Activated naive CD4-positive, alpha-beta T cell treated with anti-CD3 and anti-CD28 coated beads, Interleukin-2, amount 50 U/mL, for 72 hours (primary cell): ENCODE measurements at places on chromosomes 13 and 19.

- DNase-seq = no peak
These were observed 840 bp upstream of the CCNA1 start for GRCh38 chr13:36431204-36432105.

- no peak for DNase-seq
These were observed 61.9 kb downstream of the TNFRSF19 start for GRCh38 chr13:23632048-23632582.

DNA sequence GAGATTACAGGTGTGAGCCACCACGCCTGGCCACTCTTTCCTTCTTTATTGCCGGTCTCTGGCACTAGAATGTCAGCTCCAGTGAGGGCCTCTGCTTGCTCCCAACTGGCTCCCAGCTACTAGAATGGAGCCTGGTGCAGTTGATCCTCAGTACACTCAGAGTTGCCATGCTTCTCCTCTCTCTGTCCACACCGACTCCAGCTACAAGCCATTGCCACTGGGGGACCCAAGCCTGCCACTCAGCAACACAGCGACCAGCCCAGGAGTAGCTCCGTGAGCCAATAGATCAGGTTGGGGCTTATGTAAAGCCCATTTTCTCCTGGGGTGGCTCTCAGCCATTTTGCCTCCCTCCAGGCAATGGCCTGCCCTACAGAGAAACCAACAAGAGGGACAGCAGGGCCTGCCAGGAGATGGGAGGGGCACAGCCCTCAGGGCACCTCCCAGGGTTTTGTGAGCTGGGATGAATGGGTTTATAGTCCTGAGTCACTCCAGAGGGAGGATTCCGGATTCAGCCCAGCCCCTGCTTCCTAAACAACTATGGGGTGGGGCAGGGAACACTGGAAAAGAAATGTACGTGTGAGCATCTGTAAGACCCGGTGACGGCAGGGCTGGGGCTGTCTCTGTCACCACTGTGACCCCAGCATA is 36.5 kb downstream of the OPA3 start:
- no peak for DNase-seq

DNA sequence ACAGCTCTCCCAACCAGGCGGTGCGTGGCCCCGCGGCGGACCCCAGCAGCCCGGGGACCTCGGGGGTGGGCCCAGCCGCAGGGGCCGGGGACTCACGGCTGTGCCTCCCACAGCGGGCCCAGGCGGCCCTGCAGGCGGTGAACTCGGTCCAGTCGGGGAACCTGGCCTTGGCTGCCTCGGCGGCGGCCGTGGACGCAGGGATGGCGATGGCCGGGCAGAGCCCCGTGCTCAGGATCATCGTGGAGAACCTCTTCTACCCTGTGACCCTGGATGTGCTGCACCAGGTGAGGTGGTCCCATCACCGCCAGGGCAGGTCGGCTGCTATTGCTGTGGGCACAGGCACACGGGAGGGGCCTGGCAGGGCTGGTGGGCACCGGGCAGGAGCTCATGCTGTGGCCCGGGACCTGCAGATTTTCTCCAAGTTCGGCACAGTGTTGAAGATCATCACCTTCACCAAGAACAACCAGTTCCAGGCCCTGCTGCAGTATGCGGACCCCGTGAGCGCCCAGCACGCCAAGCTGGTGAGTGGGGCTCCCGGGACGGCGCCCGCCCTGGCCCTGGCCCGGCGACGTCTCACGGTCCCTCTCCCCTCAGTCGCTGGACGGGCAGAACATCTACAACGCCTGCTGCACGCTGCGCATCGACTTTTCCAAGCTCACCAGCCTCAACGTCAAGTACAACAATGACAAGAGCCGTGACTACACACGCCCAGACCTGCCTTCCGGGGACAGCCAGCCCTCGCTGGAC is 7.3 kb downstream of the PTBP1 start:
- DNase-seq = no peak

GRCh38 chr19:10927730-10928562 is 493 bp downstream of the YIPF2 start:
- DNase-seq = no peak

DNA sequence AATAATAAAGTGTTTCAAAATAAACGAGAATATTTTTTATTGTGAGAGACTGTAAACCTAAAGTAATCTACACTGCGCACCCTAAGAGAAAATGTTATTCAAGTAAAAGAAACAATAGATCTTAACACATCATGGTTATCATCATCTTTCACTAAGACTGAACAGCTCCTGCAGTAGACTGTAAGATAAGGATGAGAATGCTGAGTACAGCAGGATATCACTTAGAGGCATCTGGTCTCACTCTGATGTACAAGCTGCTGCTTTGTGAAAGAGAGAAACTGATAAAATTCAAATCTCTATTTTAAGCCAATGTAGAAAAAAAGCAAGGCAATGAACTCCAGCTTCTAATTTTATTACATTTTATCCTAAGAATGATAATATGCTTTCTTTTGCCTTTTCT is 261.7 kb upstream of the HTR2A start:
- DNase-seq = no peak

- DNase-seq = no peak
These were observed 146.3 kb downstream of the GGACT start for GRCh38 chr13:100442095-100442832.

DNA sequence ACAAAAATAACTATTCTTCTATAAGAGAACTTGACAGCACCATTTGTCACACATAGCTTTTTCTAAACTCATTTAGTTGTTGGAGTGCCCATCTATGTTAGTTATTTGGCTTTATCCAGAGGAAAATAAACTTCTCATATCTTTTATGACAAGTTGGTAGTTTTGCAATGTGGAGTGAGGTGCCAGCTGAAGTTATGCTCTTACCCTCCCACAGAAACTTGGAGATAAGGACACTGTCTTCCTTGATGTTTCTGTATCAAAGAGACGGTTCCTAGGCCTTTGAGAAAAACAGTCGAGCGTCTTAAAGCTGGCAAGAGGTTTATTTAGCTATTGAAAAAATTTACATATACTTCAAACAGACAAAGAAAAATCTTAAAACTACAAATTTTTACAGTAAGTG is 1079.7 kb downstream of the SLITRK1 start:
- DNase-seq = no peak

- DNase-seq = no peak
These were observed 116.2 kb upstream of the FNDC3A start for GRCh38 chr13:48859272-48860105.

DNA sequence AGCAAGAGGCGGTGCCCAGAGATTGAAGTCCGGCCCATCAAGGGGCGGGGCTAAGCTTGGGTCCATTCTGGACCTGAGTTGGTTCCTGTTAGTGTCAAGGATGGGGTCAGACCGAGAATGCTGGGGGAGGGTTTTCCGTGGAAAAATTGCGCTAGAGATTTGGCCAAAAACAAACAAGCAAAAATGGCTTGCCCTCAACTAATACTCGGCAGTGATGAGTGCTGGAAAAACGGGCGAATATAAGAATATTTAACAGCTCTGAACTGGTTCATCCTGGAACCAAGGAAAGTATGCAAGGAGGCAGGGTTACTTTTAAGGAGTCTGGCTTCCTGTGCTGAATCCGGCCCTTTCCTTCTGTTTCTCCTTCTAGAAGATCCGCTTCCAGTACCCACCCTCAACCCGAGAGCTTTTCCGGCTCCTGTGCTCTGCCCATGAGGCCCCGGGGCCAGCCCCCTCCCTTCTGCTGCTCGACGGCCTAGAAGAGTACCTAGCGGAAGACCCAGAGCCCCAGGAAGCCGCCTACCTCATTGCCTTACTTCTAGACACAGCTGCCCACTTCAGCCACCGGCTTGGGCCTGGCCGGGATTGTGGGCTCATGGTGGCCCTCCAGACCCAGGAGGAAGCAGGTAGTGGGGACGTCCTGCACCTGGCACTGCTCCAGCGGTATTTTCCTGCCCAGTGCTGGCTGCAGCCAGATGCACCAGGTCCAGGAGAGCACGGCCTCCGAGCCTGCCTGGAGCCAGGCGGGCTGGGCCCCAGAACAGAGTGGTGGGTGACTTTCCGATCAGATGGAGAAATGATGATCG is 880 bp downstream of the SWSAP1 start:
- peak; percentile 69 for DNase-seq

DNA sequence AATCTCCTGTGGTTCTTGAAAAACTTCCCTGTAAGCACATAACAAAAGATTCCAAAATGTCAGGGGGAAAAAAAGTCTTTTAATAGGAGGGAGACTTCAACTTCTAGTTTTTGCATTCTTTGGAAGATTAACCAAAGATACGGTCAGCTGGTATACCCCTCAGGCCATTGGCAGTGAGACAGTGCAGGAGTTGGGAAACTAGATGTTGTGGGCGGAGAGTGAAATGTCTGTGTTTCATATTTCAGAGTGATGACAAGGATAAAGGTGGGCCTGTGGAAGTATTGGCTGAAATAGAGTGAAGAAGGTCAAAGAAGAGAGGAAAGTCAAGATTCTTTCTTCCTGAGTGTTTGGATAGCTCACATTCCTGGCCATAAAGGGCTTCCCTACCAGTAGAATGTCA is 40.8 kb downstream of the CYP2B6 start:
- DNase-seq = no peak

DNA sequence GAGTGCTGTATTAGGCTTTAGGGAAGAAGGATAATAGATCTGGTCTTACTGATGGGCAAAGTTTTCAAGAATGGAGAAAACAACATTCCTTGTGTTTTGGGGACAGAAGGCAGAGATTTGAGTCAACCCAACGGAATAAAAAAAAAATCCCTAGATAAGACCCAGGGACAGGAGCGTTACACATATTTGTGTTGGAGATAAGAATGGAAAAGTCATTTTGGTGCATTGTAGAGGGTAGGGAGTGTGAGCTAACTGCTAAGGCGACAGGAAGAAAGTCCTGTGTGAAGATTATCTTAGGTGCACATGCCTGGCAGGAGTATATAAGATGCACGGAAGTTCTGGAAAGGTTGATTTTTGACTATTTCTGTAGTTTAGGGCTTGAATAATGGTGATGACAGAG is 450.3 kb upstream of the ARGLU1 start:
- DNase-seq = no peak

DNA sequence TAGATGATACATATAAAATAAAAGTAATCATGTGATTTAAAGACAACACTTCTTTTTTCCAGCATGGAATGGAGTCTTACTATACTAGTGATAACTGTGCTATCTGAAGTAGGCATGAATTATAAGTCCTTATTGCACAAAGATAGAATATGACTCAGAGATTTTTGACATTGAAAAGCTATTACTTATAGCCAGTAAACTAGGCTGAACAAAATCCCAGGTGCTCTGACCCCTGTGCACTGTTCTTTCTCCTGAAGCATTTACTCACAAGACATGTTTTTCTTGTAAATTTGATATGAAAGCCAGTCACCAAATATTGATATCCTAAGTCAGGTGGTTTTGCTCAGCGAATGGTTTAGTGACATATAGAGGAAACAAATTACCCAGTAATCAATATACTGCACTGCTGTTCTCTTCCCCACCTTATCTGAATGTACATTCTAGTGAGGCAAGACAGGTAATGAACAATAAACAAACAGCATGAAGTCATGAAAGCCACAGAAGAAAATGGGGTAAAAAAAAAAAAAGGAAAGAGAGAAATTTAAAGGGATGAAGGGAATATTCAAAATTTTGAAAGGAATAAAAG is 1567.0 kb upstream of the SPRY2 start:
- DNase-seq = no peak

- peak; percentile 71 for DNase-seq
These were observed 1.1 kb upstream of the LSR start for GRCh38 chr19:35247526-35248309.

DNA sequence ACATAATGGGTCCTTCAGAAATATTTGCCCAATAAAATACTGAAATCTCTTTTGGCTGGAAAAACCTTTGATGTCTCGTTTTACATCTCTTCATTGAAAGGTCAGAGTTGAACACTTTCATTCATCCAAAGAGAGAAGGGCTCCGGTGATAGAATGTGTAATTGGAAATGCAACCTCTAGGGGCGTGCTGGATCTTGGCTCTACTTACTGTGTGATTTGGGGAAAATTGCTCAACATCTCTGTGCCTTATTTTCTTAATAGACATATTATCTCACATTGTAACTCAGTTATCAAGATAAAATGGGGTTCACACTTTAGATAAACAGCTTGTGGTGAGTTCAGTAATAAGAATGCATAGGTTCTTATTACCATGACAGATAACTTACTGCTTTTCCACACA is 1444.1 kb downstream of the SLITRK5 start:
- no peak for DNase-seq

- DNase-seq = no peak
These were observed 258.3 kb downstream of the ZNF536 start for GRCh38 chr19:30630289-30631032.

DNA sequence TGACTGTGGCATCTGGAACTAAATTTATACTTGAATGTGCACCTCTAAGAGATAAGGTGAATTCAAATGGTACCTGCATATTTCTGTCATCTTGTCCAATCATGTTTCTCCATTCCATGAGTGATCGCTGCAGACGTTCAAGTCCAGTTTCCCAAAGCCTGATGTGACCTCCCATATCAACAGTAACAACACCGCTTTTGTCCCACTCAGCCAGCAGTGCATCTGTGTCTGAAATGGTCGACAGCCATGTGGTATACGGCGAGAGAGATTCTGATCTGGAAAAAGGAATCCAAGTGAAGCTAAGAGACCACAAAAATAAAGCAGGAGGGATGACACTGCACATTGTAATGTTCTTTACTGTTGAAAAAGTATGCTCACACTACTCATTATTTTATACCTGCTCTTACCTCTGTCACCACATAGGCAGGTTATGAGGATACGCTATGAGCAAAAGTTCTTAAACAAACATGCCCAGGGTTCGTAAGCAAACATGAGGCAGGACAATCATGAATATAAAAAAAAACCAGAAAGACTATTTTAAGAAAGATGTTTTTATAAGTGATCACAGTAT is 213.6 kb downstream of the RGCC start:
- DNase-seq = no peak

- DNase-seq = no peak
These were observed 72.4 kb upstream of the TSC22D1 start for GRCh38 chr13:44648392-44649103.

DNA sequence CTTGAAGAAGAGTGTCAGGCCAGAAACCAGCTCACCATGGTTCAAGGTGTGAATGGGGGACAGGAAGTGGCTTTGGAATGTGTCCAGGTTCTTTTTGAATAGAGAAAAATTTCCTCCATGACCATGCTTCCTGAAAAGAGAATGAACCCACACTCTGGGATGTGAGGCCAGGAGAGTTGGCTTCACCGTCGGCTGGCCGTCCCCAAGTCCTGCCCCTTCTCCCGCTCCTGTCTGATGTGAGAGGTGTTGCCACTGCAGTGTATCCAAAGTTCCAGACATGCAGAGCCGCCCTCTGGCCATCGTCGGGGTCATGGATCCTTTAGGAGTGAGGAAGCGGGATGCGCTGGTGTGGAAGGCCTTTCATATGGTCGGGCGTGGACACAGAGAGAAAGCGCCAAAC is 101.2 kb downstream of the COL4A2 start:
- no peak for DNase-seq

- DNase-seq = no peak
These were observed 53.3 kb downstream of the SOX21 start for GRCh38 chr13:94658926-94659597.

GRCh38 chr19:41373993-41374392 is 2.3 kb upstream of the TMEM91 start:
- DNase-seq = no peak
